ENCODE measurements at places on chromosomes 1 and 21. TPM values are rescaled to one million over a fixed set of nuclear protein-coding genes. Genes with fewer than 3 reads are reported as not detected.

KCNK2 gene
- polyA plus RNA-seq, result not detected

AQP10 gene
- polyA plus RNA-seq, result 0.21 TPM

LCE1D gene
- not detected for polyA plus RNA-seq

NPHS2 gene
- polyA plus RNA-seq, result not detected

- no peak for DNase-seq
These were observed 442.3 kb downstream of the PLPP3 start for GRCh38 chr1:56137090-56137489.

- DNase-seq, result no peak
These were observed 19.3 kb downstream of the IARS2 start for GRCh38 chr1:220113136-220113695.

- no peak for DNase-seq
These were observed 20.0 kb downstream of the MMEL1 start for GRCh38 chr1:2612591-2613365.

DNA sequence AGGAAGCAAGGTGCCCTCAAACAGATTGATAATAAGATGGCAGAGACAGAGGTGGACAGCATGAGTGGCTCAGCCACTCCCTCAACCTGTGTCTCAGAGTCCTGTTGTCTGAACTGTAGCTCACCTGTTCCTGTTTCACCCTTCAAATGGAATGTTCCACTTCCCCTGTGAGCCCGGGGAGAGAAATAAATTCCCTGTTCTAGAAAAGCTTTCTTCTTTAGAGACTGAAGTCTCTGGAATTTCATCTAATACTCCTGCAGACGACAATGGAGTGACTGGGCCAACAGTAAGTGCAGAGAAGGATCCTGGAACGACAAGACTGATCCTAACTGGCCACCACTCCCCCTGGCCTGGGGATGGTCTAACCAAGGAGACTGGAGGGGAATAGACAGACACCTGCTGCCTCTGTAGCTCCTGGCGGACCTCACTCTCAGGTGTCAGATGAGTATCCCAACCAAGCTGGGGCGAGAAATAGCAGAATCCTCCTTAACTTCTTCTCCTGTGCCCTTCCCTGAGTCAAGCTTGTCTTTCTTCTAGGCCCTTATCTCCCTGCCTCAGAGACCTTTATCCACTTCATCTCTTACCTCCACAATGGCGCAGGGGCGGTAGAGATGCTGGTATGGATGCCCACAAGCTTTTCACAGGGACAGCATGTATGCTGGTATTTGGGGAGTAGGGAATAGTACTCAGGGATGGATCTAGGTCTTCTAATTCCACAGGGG lies 45.4 kb downstream of the PLEKHA6 start:
- no peak for DNase-seq

- DNase-seq, result no peak
These were observed 509.4 kb downstream of the SMYD3 start for GRCh38 chr1:245997471-245998258.

DNA sequence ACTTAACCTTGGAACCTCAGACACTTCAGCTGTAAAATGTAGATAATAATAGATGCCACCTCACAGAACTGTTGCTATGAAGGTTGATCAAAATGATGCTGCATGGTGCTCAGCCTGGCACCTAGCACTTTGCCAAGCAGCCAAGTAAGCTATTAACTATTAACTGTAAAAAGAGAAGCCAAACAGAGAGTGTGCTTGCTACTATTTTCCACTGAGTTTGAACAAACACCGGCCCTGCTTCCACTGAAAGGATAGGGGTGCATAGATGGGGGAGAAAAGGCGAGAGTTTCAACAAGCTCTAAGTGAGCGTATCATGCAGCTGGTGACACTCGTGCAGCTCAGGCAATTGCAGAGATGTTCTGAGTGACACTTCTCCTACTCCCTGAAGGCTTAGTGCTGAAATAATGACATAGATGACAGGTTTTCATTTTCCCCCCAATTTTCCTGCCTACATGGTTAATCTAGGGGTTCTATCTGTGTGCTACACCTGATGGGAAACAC lies 78.2 kb downstream of the GPR88 start:
- no peak for DNase-seq

DNA sequence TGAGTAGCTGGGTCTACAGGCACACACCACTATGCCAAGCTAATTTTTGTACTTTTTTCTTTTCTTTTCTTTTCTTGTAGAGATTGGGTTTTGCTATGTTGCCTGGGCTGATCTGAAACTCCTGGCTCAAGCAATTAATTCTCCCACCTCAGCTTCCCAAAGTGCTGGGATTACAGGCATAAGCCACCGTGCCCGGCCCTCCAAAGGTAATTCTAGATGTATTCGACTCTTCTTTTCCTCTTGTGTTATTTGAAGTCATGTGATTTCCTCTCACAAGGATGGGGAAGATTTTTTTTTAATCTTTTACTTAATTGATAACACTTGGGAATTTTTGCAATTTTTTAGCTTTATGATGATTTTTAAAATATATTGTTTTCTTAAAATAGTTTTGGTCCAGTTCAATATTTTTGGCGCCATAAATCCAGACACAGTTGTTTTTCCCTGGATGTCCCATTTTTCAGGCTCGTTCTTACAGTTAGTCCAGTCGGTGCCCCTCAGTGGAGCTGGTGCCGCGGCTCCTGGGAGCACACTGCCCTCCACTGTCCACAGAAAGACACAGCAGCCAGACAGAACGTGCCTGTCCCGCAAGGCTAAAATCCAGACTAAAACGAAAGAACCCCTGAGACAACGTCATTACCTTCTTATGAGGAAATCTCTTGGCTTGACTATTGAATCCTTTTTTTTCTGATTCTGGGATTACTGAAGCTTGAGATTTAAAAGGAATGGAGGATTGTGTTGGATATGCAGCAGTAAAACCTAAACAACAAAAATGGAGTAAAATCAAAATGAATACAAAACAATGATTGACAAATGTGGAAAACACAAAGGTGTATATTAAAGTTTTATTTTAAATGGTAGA lies 22.4 kb downstream of the STPG1 start:
- DNase-seq, result no peak

- no peak for DNase-seq
These were observed 257.2 kb downstream of the MRPL39 start for GRCh38 chr21:25350056-25350455.

Data from right lung (tissue), 10 donors.